ENCODE measurements at places on chromosomes 5 and 9.

GRCh38 chr5:21184581-21184980 is 1196.6 kb upstream of the CDH18 start:
- DNase-seq: no peak

GRCh38 chr5:139131062-139131461 is 67.1 kb downstream of the SIL1 start:
- DNase-seq: no peak

GRCh38 chr9:89878687-89879086 is 273.9 kb downstream of the GADD45G start:
- no peak for DNase-seq

- no peak for DNase-seq
These were observed 17.9 kb upstream of the SCGB3A2 start for GRCh38 chr5:147860641-147861025.

DNA sequence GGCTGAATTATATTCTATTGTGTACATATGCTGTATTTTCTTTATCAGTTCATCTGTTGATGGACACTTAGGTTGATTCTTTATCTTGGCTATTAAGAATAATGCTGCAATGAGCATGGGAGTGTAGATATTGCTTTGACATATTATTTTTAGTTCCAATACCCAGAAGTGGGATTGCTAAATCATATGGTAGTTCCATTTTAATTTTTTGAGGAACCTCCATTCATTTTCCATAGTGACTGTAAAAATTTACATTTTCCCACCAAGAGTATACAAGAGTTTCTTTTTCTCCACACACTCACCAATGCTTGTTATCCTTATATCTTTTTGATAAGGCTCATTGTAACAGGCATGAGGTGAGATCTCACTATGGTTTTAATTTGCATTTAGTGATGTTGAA is 19.4 kb downstream of the JAK2 start:
- no peak for DNase-seq

GRCh38 chr5:151679421-151680155 is 7.1 kb downstream of the SPARC start:
- DNase-seq: no peak
